ENCODE measurements at places on chromosomes 16 and 17. TPM values are rescaled to one million over a fixed set of nuclear protein-coding genes. Genes with fewer than 3 reads are reported as not detected.

- H3K27me3 ChIP-seq: no peaks in the 10 kb centered on the region
- H3K4me3 ChIP-seq: no peak overlapping the region
- no peak overlapping the region for H3K27ac ChIP-seq
- H3K36me3 ChIP-seq: no peaks in the 10 kb centered on the region
- DNase-seq: no peak
Observed at GRCh38 chr17:55567240-55568214, 56.3 kb upstream of the SMIM36 start.

DNA sequence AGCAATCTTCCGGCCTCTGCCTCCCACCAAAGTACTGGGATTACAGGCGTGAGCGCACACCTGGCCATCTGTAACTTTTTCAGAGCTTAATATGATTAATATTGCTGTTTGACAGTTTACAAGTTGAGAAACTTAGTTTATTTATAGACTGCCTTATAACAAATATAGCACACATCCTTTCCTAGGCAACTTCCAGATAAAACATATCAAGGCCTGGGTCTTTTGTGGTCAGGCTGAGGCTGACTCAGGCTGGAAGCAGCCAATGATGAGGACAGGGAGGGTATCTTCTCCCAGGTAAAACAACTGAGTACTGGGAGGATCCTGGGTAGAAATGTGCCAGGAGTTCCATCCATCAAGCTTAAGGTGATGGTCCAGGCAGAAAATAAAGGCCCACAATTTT, 16.2 kb downstream of the LUC7L start:
- H3K4me1 ChIP-seq: no peaks in the 10 kb centered on the region
- no peak for DNase-seq
- peaks cover 46% of the 10 kb centered on the region for H3K36me3 ChIP-seq
- no peak overlapping the region for H3K27ac ChIP-seq

- peak; percentile 69 for DNase-seq
- peak overlapping the region; percentile 62 for H3K27ac ChIP-seq
- H3K27me3 ChIP-seq: no peaks in the 10 kb centered on the region
- H3K36me3 ChIP-seq: peaks cover 53% of the 10 kb centered on the region
- peaks cover 30% of the 10 kb centered on the region for H3K4me1 ChIP-seq
Observed at GRCh38 chr17:80261159-80261894, 675 bp downstream of the RNF213 start.

GRCh38 chr16:85507342-85507741, 105.8 kb upstream of the GSE1 start:
- H3K36me3 ChIP-seq: no peaks in the 10 kb centered on the region
- H3K27ac ChIP-seq: no peak overlapping the region
- DNase-seq: no peak
- H3K4me3 ChIP-seq: no peak overlapping the region
- H3K27me3 ChIP-seq: peaks cover 62% of the 10 kb centered on the region

- peaks cover 43% of the 10 kb centered on the region for H3K36me3 ChIP-seq
- no peaks in the 10 kb centered on the region for H3K27me3 ChIP-seq
- peak; percentile 81 for DNase-seq
- H3K27ac ChIP-seq: peak overlapping the region; percentile 61
- peaks cover 34% of the 10 kb centered on the region for H3K4me1 ChIP-seq
- H3K4me3 ChIP-seq: peak overlapping the region; percentile 26
Observed at GRCh38 chr17:47810200-47810821, 11.3 kb downstream of the OSBPL7 start.

GDPD3 gene
- total RNA-seq: 7.8 TPM

CNTD1 gene
- total RNA-seq: 0.54 TPM

FN3K gene
- total RNA-seq: 13.4 TPM

CES1 gene
- total RNA-seq: 0.86 TPM

EARS2 gene
- 46.9 TPM for total RNA-seq

Data from Calu3 (cell line).